ENCODE measurements at places on chromosomes 5 and 9.

DNA sequence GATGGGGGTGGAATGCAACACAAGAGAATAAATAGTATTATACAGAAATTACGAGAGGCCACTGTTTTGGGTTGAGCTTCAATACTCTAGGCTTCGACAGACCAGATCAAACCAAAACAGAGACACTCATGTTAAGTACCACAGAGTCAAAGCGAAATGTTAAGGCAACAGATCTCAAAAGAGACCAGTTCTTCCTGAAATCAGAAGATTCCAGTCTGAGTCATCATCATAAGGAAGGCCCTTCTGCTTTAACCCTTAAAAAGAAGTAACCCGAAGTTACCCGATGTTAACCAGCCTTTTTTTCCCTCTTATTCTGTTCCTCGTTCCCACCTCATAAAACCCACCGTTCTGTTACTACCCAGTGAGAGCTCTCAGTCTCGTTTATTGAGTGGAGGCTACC is 75.9 kb downstream of the SFXN1 start:
- no peak for DNase-seq

DNA sequence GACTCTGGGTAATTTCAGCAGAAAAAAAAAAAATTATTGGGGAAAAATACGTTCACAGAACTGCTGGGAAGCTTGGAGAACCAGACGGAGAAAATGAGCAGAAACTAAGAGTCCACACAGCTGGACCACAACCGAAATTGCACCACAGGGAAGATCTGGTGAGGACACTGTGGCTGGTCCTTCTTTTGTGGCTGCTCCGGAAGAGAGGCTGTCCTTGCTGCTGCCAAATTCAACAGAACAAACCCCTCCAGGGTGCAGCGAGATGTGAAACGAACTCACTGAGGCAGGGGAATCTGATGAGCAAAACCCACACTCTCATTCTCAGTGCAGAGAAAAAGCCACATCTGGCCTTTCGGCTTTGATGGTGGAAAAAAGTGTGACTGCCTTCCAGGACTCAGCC is 200.0 kb downstream of the ACTL7B start:
- no peak for DNase-seq

GRCh38 chr5:2017540-2018389 is 135.0 kb upstream of the IRX4 start:
- peak; percentile 10 for DNase-seq

- no peak for DNase-seq
Measured at GRCh38 chr5:52771343-52772039, 16.2 kb upstream of the ITGA1 start.

DNA sequence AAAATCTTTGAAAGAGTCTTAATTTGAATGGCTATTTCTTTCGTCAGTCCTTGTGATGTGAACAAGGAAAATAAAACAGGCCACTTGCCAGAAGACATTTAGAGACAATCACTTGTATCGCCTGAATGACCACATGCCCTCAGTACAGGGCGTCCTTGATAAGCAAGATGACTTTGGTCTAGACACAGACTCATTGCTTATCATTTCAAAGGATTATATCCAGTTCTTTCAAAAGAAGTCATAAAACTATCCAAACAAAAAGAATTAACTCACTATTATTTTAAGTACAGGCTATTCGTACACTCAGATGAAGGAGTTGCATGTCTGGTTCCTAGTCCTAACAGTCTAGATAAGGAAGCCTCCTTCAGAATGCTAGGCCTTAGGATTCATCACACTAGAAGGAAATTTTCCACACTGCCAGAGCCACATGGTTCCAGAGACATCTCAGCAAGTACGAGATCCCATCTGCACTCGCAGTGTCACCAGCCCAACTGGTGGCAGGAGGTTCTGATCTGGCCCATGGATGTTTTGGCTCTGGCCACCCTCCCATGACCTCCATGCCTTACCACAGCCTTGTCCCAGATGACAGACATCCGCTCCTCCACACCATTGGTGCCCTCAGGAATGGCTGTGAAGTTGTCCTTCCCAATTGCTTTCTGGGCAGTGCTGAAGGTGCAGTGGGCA is 109.6 kb downstream of the DPYSL3 start:
- no peak for DNase-seq

DNA sequence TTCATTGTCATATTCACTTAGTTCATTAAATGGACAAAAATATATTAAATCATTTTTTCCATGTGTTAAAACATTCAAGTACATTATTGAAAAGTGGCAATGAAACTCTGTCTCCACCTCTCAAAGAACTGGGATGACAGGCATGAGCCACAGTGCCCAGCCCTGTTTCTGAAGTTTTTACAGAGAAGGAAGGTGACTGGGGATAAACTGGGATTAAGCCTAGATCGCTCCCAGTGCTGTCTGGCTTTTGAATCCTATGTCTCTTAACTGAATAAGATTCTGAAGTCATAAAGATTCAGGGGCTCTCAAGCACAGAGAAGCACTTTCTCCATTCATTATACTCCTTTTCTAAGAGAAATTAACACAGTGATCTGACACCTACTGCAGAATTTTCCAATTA is 88.3 kb downstream of the SLC38A9 start:
- DNase-seq, result no peak

DNA sequence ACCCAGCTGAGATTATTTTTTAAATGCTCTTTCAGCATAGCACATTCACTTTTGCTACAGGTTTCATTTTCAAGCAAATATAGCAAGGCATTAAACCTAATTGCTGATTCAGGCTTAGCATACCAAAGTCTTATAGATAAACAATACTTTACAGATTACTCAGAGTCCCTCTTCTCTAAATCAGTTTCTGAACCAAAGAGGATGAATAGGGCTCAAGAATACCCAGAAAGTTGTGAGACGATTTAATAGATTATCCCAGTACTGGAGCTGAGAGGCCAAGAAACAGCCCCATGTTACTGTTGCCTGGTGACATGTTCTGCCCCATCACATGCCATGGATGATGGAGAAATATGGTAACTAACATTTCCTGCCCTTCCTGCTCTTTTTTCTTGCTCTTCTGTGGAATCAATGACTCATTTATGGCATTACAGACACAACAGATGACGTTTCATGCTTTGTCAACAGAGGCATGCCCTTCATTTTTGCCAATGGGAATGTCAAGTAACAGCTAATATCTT is 18.1 kb upstream of the SSBP2 start:
- no peak for DNase-seq

- DNase-seq, result no peak
Measured at GRCh38 chr5:97657239-97657638, 474.2 kb upstream of the RIOK2 start.

DNA sequence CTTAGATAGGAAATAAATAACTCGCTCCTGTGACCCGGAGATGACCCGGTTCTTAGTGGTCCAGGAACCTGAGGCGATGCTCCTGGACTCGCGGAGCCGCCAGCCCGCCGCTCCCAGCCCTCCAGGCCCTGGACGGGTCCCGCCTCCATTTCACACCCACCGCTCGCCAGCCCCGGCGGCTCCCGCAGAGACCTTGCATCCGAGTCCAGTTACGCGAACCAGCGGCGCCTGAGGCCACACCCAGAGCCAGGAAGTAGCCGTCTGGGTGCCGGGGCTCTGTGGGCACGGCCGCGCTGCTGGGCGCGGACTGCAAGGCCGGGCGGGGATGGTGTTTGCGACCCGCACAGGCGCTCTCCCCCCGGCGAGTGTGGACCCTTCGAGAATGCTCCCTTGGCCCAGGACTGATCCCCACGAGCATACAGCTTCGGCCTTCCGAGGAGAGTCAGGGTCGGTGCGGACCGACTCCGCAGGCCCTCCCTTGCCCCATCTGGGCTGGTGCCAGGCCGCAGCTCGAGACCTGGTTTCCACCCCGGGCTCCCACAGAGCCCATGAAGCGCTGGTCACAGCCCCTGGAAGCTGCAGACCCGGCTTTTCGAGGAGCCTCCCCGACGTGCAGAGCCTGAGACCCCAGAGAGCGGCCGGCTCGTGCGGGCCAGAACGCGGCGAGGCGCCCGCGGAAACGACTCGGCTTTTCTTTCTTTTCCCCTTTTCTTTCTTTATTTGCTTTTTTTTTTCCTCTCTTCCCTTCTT is 5.2 kb upstream of the BARX1 start:
- no peak for DNase-seq

GRCh38 chr9:100070104-100071041 is 28.4 kb downstream of the ERP44 start:
- DNase-seq, result no peak

DNA sequence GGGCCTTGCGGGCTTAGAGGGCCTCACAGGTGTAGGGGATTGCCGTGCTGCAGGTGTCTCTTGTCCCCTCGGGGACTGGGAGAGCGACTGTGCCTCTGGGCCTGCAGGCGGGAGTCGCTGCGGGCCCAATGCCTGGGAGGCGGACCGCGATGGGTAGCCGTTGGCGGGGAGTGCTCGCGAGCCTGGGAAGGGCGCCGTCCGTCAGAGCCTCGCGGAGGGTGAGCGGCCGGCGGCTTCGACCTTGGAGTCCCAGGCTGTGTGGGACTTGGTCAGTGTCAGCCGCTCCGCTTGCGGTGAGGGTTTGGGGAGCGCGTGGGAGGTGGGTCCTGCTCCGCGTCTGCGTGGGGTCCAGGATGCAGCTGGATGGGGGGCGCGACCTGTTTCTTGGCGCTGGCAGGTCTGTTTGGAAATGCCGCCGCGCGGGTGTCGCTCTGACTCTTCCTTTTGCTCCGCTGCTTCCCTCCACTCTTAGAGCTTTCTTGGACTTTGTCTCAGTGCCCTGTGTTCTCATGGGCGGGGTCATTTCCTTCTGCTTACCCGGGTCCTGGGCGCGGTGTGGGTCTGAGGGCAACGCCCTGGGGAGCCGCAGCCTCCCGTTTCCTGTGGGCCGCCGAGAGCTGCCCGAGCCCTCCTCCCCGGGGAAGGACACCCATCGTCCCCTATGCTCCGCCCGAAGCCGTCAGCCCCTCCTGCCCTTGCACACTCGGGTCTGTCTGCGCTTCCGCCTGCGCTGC is 88.9 kb upstream of the CACNA1B start:
- DNase-seq, result no peak

DNA sequence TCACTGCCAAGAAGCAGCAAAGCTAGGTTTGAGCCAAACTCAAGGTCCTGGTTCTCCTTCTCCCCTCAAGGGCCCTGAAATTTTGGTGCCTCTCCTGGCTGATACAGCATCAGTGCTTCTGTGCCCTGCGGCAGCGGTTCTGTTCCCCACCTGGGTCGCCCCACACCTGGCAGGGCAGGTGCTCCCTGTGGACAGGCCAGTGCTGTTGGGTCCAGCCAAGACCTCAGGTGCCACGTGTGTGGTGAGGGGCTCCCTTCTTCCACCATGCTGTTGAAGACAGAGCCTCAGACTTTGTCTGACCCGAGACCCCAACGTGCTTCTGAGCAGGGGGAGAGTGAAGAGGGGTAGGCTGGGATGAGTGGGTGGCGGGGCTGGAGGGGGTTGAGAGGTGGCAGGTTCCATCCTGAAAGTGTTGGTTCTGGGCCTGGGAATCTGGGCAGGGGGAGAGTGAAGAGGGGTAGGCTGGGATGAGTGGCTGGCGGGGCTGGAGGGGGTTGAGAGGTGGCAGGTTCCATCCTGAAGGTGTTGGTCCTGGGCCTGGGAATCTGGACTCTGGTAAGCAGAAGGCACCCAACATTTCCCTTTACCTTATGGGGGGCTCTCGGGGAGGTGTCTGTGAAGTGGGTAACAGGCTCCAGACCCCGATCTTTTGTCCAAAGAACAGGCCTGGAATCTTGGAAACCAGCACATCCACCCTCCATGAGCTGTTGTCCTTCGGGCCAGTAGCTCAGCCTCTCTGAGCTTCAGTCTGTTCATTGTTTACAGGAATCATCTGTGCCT is 2.3 kb downstream of the PLEKHG4B start:
- no peak for DNase-seq

DNA sequence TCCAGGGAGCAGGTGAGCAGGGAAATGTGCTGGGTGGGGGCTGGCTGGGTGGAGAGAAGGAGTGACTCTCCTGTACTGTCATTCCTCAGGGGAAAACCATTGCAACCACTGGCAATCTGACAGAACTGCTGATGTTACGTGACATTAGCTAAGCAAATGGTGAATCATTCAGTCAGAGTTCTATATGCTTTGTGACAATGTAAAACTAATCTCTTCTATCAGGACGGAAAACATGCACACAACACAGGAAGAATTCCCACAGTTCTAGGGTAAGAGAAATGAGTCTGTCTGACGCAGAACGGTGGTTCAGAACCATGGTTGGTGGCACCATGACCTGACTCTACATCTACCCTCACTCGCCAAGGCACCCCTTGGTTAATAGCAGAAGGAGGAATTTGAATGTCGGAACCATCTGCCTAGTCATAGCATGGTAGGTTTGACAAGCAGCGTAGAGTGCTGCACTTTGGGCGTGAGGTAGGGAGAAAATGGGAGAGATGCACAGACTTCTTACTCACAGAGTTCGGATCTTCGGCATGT is 243.6 kb upstream of the PANK3 start:
- no peak for DNase-seq

- no peak for DNase-seq
Measured at GRCh38 chr5:84695330-84695729, 310.6 kb upstream of the EDIL3 start.

DNA sequence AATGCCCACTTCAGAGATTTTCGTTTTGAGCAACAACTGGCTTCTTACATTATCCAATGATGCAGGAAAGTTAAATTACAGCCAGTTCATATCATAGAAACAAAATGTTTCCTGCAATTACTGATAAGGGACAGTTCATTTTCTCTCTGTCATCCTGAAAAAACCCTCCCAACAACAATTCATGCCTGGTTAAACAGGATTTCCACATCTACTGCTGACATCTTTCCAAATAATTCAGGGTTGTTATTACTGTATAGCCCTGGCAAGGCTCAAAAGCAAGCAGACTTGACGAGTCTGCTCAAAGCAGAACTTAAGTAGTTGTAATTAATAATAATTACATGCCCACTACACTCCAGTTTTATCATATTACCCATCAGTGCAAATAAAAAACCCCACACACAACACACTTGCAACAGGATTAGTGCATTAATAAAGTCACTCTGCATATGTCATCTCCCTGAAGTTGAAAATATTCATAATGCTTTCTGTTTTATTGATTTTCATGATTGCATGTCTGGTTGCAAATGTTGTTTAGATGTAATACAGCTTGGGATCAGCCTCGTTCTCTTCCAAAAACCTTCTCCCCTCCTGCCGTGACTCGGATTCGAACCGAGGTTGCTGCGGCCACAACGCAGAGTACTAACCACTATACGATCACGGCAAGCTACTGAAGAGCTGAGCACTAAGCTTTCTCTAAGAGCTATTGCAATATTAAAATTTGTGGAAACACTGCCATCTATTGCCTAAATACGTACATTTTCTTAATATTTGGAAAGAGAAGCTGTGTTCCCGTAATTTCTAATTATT is 119.6 kb upstream of the NFIB start:
- no peak for DNase-seq

- DNase-seq, result no peak
Measured at GRCh38 chr9:136856541-136857141, 4.5 kb downstream of the MAMDC4 start.

GRCh38 chr5:10759111-10759510 is 1.9 kb downstream of the DAP start:
- no peak for DNase-seq

- DNase-seq, result no peak
Measured at GRCh38 chr9:9950813-9951212, 662.0 kb downstream of the PTPRD start.

GRCh38 chr5:84197538-84197937 is 187.1 kb downstream of the EDIL3 start:
- DNase-seq, result no peak

- DNase-seq, result no peak
Measured at GRCh38 chr9:128424268-128424780, 3.7 kb downstream of the CERCAM start.

Data from activated CD4-positive, alpha-beta T cell treated with anti-CD3 and anti-CD28 coated beads, Interleukin-2, amount 50 U/mL, for 24 hours (primary cell).